NCI-H2227 treated with DMSO at 0.1 percent for 48 hours (cell line): ENCODE measurements at places on chromosomes 5 and 9.

- no peak for DNase-seq
Observed at GRCh38 chr5:100598446-100598845, 63.3 kb downstream of the FAM174A start.

DNA sequence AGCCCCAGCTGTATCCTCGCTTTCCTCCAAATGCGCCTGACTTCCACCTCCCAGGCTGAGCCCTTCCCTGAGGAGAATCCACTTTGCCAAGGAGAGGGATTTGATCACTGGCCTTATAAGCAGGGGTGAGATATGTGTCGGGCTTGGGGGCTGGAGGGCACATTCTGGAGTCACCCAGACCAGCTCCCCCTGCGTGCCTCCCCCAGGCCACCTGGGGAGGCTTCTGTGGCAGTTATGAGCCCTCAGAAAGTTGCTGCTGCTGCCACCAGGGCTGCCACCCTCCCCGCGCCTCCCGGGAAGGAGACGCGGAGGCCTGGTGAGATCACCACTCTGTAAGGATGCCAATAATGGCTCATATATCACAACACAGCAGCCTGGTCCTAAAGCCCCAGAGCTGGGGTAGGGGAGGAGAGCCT, 211.5 kb downstream of the PAPPA start:
- no peak for DNase-seq

DNA sequence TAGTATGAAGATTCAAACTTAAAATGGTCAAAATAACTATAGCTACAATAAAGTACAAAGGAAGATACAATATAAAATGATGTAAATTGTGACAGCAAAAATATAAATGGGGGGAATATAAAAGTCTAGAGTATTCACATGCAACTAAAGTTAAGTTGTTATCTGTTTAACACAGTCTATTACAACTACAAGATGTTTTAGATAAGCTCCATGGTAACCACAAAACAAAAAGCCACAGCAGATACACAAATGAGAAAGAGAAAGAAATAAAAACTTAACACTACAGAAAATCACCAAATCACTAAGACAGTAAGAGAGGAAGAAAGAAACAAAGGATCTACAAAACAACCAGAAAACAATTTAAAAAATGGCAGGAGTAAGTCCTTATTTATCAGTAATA, 17.0 kb upstream of the SH3TC2 start:
- no peak for DNase-seq

DNA sequence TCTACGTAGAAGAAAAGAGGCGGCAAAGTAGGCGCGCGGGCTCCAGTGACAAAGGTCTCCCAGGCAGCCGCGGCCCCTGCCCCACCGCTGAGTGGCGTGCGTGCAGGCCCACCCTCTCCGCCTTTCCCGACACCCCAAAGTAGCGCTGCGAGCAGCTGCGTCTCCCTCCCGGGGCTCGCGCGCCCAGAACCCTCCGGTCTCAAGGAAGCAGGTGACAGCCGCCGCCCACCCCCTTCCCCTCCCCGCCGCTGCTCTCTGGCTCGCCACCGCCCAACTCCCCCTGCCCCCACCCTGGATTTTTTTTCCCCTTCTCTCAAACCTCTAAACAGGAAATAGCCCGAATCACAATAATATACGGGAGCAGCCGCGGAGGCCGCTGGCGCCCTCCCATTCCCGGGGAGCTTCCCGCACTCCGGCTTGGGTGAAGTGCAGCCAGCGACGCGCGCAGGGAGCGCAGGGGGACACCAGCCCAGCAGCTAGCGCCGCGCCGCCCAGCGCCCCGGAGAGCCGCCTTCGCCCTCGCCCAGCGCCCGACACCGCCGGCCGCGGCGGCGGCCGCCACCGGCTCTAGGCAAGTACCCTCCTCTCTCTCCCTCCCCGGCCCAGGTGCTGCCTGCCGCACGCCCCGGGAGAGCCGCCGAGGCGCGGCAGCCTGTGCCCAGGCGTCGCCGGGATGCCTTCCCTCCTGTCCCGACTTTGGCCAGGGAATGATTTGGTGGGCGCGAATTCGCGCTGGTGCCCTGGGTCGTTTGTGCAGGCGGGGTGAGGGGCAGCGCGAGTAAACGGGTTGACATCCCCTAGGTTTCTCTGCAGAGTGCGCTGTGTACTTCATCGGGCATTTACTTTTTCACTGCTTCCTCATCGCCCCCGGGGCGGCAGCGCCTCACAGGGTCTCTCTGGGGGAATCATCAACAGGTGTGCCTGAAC, 52.7 kb upstream of the TJP2 start:
- no peak for DNase-seq

- DNase-seq = no peak
Observed at GRCh38 chr9:107945493-107945892, 455.9 kb upstream of the KLF4 start.

- no peak for DNase-seq
Observed at GRCh38 chr9:128249908-128250838, 25.6 kb downstream of the GOLGA2 start.

DNA sequence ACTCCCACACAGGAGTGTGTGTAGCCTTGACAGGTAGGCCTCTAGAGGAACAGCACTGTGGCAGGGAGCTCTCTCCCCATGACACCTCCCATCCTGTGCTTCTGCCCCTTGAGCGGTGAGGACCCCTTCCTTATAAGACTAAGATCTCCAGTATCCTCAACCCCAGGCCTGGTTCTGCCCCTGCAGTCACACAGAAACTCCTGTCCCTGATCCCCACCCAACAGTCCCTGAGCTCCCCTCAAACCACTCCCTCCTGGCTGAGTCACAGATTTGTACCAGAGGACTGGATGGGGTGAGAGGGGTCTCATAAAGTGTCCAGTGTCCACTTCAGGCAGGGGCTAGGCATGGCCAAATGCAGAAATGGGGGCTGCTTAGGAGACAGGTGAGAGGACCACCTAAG, 47.8 kb upstream of the CDKN2AIPNL start:
- no peak for DNase-seq
